H9 (cell line): ENCODE measurements at places on chromosomes 6 and 20.
A peak's percentile ranks its signal among the peaks of the same experiment; 100 is the strongest.

- DNase-seq: no peak
Measured at GRCh38 chr20:20755231-20755630, 42.8 kb upstream of the RALGAPA2 start.

GRCh38 chr6:161011492-161012480, 20.2 kb downstream of the MAP3K4 start:
- peak; percentile 76 for DNase-seq

DNA sequence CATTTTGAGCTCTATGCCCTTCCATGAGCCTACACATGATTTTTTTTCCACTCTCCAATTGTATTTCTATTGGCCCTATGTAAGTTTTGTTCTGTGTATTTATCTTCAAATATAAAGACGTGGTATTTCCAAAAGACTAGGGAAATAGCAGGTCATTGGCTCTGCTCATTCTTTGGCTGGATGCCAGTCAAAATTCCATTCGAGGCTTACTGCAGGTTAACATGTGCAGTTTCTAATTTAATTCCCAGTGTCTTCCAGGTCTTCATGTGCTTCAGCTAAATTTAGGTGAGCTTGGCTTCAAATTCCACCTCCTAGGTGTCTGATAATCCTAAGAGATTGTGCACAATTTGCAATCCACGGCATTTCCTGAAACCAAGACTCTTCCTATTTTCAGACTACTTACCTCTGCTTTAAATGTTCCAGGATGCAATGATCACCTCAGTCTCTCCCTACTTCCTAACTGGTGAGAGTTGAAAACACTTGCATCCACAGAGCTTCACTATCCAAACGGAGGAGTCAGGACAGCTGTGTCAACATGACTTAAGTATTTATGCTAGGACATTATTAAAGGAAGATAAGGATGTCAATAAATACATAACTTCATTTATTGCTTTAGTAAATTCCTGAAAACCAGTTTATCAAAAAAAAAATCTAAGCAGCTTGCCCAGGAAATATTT, 236.1 kb downstream of the COL12A1 start:
- DNase-seq: no peak

- no peak for DNase-seq
Measured at GRCh38 chr6:80488190-80488589, 381.7 kb downstream of the BCKDHB start.

DNA sequence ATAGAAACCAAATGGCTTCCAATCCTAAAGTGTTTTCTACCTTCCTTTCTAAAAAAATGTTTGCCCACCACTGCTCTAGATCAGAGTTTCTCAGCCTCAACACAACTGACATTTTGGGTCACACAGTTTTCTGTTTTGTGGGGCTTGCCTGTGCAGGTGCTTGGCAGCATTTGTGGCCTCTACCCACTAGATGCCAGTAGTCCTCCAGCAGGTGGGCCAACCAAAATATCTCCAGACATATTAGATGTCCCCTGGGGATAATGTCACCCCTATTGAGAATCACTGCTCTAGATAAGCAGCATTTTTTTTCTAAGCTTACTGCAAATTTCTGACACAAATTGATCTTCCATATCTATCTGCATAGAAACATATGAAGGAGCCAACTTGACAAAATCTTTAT, 26.3 kb upstream of the EPM2A start:
- DNase-seq: no peak

DNA sequence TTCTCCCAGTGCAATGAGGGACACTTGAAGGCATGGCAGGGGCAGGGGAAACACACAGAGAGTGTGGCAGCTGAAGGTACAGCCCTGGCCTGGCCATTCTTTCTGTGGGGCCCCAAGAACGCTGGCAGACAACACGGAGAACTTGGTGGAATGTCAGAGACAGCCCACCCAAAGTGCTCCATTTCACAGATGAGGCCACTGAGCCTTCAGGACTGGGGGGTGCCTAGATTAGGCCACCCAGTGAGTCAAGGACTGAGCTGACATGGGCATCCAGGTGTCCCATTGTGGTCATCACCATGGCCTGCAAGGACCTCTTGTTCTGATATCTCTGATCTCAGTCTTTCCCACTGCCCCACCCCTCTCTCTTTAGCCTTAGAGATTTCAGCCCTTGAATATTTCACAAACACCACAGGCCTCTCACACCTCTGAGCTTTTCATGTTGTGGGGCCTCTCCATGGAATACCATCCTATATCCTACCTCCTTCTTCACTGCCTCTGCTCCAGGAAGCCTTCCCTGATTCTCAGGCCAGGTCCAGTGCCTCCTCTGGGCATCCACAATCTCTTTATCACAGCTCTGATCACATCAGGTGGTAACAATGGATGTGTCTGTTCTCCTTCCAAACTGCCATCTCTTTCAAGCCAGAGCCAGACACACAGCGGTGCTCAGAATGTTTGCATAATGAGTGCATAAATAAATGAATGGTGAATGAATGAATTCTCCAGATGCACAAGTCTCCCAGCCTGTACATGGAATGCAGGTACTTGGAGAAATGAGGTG, 2.0 kb upstream of the RSPO4 start:
- no peak for DNase-seq
